ENCODE measurements at places on chromosomes 12 and 14. TPM values are rescaled to one million over a fixed set of nuclear protein-coding genes. Genes with fewer than 3 reads are reported as not detected.

DNA sequence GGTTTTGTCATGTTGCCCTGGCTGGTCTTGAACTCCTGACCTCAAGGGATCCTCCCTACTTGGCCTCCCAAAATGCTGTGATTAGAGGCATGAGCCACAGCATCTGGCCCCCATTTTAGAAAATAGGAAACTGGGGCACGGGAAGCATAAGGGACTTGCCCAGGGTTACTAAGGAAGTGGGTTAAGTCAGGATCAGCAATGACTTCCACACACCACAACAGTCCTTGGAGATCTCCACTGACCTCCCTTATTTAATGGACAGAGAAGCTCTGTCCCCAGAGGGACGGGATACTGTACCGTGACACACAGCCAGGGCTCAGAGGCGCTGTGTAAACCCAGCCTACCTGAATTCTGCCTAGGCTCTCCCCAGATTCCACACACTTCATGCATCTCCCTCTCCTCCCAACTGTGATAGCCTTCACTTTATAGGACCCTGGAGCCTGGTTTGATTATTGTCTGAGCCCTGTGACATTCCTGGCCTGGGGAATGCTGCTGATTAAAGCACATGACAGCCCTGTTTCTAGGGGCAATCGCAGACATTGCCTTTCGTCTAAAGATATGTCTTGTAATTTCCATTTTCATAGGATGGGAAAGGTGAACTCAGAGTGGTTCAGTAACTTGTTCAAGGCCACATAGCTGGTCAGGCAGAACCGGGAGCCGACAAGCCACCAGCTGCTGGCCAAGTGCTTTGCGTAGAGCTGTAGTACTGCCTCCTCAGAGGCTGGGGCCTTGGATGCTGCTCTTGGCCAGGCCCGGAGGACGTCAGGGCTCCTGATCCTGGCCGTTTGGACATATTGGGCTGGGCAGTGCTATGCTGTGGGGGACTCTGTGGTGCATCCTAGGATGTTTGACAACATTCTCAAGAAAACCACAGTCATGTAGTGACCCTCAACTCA, 20.8 kb downstream of the SERPINA1 start:
- DNase-seq: no peak

- peak; percentile 4 for DNase-seq
Measured at GRCh38 chr12:95574799-95575452, 23.6 kb upstream of the USP44 start.

HHIPL1 gene
- total RNA-seq: 0.48 TPM

DNA sequence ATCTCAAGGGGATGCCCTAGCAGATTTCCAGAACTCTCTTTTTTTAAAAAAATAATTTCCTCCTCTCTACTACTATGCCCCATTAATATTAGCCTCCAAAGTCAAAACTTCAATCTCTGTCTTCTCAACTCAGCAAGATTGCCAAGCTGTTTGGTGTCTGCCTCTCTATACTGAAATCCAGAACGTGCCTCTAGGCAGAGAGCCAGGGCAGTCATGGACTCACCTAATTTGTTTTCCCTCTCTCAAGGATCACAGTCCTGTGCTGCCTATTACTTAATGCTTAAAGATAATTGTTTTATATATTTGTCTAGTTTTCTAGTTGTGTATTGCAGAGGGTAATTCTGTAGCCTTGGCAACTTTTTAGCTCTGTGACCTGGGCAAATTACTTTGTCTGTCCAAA, 74.7 kb downstream of the E2F7 start:
- DNase-seq: no peak

VWF gene
- total RNA-seq: 0.88 TPM

GPR162 gene
- 2.4 TPM for total RNA-seq

DNA sequence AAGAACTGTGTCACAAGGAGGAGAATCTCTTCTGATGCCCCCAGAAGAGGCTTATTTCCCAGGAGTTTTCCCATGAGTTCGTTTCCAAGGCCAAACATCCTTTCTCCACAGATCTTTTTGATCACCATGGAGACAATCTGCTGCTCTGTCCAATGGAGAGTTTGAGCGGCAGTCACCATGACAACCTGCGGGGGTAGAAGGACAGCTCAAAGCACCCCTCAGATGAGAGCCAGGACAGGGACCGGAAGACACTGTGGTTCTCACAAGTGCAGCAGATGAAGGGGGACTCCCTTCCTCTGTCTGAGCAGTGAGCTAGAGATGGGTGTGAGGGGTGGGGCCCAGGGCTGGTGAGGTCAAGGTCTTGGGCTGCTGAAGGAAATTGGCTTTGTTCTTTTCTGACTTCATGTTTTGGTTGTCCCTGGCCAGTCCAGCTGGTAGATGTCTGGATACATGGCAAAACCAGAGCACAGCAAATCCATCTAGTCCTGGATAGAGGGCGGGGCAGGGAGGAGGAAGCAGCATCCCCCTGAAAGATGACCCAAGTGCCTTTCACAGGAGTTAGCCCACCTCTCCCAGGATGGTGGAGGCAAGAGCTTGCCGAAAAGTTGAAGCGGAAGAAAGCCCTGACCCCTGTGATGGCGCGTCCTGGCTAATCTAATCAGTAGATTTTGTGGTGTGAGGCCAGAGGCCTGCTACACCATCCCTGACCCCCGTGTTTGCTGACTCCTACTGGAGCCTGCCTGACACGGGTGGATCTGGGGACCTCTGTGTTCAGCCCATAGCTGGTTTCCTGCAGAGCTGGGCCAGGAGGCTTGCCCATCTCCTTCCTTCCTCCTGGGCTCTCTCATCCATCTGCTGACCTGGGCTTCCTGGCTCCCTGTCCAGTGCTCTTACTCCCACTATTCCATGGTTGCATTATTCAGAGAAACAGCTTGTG, 24.4 kb downstream of the DHRS2 start:
- DNase-seq: no peak

- DNase-seq: no peak
Measured at GRCh38 chr12:52666471-52666870, 13.7 kb downstream of the KRT1 start.

KRT71 gene
- not detected for total RNA-seq

SDSL gene
- 26.6 TPM for total RNA-seq

BDKRB1 gene
- total RNA-seq: not detected

GRCh38 chr12:124866195-124866882, 2.7 kb upstream of the SCARB1 start:
- DNase-seq: no peak

- DNase-seq: peak; percentile 66
Measured at GRCh38 chr12:46963977-46964971, 115.1 kb upstream of the PCED1B start.

GRCh38 chr12:121279071-121279375, 17.5 kb downstream of the CAMKK2 start:
- no peak for DNase-seq

DNA sequence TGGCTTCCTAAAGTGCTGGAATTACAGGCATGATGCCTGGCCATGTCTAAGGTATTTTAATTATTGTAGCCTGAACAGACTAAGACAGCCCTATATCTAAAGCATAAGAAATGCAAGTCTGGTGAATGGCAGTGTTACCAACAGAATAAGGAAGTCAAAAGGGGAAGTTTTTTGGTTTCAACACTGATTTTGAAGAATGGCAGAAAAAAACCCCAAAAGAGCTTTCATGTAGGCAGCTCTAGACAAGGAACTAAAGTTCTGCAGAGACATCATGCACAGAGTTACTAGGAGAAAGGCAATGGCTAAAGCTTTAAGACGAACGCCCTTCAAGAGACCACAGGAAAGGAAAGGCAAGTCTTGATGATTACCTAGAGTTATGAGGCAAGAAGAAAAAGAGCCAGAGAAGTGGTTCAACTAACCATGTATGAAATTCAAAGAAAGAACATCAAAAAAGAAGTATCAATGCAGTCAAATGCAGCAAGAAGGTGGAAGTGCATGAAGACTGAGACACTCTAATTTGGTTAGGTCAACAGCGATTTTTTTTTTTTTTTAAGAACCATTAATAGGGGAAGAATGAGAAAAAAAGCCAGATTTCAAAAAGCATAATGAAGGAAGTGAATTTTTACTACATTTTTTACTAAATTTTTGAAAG, 50.8 kb downstream of the RPS6KA5 start:
- DNase-seq: no peak

ARG2 gene
- total RNA-seq: 10.2 TPM

GPR132 gene
- not detected for total RNA-seq

DNA sequence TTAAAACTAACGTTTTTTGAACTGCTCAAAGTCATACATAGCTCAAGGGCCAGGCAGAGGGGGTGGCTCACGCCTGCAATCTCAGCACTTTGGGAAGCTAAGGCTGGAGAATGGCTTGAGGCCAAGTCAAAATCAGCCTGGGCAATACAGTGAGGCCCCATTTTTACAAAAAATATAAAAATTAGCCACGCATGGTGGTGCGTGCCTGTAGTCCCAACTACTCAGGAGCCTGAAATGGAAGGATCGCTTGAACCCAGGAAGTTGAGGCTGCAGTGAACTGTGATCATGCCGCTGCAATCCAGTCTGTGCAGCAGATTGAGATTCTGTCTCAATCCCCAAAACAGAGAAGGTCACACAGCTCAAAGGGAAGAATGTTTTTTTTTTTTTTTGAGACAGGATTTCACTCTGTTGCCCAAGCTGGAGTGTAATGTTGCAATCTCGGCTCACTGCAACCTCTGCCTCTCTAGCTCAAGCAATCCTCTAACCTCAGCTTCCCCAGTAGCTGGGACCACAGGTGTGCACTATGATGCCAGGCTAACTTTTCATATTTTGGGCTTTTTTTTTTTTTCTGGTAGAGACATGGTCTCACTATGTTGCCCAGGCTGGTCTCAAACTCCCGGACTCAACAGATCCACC, 2.9 kb downstream of the RBM23 start:
- DNase-seq: no peak

DNA sequence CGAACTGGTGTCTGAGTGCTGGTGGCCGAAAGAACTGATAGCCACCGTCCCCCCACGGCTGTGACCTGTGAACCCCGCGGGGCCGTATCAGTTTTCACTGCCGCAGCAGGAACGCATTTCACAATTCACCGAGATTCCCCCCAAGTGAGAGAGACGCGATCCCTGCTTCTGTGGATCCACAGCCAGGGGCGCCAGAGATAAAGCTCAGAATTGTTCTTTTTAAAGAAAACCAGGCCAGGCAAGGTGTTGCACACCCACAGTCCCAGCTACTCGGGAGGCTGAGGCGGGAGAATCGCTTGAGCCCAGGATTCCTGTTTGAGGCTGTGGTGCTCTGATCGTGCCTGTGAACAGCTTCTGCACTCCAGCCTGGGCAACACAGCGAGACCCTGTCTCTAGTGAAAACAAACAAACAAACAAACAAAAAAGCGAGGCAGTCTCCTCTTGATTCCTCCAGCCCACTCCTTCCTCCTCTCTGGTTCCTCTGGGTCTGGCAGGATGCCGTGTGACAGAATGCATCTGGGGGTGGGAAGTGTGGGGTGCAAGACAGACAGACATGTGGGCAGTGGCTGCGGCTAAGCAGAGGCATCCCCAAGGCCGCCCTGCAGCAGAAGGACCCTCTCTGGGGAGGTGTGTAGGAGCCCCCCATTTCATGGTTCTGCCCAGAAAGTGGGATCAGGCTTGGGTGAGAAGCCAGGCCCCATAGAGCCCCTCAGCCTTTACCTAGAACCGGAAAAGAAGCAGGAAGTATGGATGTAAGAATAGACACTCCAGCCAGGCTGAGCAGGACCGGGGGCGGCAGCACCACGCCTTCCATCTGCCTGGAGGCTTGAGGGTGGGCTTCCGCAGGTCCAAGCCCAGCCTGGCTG, 39.2 kb upstream of the PPP1R13B start:
- no peak for DNase-seq

AMDHD1 gene
- total RNA-seq: 2.9 TPM

GRCh38 chr12:27289414-27289813, 43.2 kb upstream of the BMAL2 start:
- DNase-seq: no peak

Data from PC-9 (cell line).